ENCODE measurements at places on chromosomes 12 and 14.

GRCh38 chr12:86445356-86445755 lies 189.2 kb upstream of the MGAT4C start:
- DNase-seq, result no peak

GRCh38 chr14:55352201-55352600 lies 59.4 kb downstream of the ATG14 start:
- DNase-seq, result no peak

- no peak for DNase-seq
Observed at GRCh38 chr14:54104601-54105145, 148.0 kb upstream of the BMP4 start.

GRCh38 chr12:75712223-75712622 lies 200.8 kb upstream of the KRR1 start:
- no peak for DNase-seq

DNA sequence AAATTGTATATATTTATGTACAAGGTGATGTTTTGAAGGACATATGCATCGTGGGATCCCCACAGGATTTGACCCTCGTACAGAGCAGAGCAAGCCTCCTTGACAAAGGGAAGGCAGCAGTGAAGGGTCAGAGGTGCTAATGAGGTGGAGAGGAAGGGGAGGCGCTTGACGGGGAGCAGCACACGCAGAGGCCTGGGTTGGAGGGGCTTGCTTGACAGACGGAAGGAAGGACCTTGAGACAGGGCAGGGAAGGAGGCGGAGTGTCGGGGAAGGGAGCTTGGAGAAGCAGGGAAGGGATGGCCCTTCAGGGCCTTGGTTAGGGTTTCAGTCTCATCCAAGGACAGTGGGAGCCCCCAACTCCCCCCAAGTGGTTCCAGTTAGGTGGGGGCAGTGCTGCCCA lies 52.6 kb downstream of the ZNF664 start:
- no peak for DNase-seq

All from stimulated activated CD4-positive, alpha-beta T cell treated with anti-CD3 and anti-CD28 coated beads, Interleukin-1b, Interleukin-23, amount 100 ng/mL, for 1 hour (primary cell).